Ascending aorta (tissue), 2 donors: ENCODE measurements at places on chromosomes 12 and 14.
A peak's percentile ranks its signal among the peaks of the same experiment; 100 is the strongest.

GRCh38 chr12:120856980-120857379 is 47.2 kb downstream of the SPPL3 start:
- H3K4me1 ChIP-seq, result no peaks in the 10 kb centered on the region
- H3K27me3 ChIP-seq, result no peaks in the 10 kb centered on the region
- no peak overlapping the region for H3K4me3 ChIP-seq
- no peak for DNase-seq
- no peak overlapping the region for H3K27ac ChIP-seq

DNA sequence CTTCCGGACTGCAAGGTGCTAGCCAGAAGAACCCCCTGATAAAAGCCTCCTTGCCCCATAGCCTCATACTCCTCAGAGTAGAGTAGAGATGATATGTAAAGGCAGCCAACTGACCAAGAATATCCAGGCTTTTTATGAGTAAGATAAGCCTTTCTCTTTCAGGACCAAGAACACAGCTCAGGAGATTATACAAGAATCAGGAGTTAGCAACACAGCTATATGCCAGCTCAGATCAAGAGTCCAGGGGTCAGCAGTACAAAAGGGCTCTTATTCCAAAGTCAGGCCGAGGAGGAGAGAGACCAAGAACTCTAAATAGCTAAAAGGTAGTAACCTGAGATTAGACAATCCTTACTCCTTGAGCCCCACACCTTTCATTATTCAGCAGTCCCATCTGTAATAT is 135.3 kb downstream of the BTG1 start:
- DNase-seq, result no peak
- H3K27ac ChIP-seq, result no peak overlapping the region
- no peaks in the 10 kb centered on the region for H3K4me1 ChIP-seq
- no peaks in the 10 kb centered on the region for H3K27me3 ChIP-seq
- no peak overlapping the region for H3K4me3 ChIP-seq

DNA sequence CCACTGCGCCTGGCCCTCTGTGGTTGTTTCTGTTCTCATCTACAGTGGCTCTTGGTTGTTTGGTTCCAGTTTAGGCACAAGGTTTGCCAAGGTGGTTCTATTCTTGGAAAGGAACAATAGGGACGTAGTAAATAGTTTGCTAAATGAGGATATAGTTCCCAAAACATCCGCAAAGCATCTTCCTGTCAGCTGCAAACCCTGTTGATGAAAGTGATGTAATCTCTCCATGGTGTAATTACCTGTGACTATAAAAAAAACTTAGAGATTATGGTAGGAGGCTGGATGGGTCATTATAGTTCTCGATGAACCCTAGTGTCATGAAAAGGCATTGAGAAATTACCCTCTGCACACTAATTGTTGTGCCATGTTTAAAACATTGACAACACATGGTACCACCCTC is 52.9 kb downstream of the SUSD6 start:
- H3K4me1 ChIP-seq, result peaks cover 79% of the 10 kb centered on the region
- H3K27ac ChIP-seq, result peak overlapping the region; percentile 87
- H3K4me3 ChIP-seq, result no peak overlapping the region
- no peak for DNase-seq
- no peaks in the 10 kb centered on the region for H3K27me3 ChIP-seq

DNA sequence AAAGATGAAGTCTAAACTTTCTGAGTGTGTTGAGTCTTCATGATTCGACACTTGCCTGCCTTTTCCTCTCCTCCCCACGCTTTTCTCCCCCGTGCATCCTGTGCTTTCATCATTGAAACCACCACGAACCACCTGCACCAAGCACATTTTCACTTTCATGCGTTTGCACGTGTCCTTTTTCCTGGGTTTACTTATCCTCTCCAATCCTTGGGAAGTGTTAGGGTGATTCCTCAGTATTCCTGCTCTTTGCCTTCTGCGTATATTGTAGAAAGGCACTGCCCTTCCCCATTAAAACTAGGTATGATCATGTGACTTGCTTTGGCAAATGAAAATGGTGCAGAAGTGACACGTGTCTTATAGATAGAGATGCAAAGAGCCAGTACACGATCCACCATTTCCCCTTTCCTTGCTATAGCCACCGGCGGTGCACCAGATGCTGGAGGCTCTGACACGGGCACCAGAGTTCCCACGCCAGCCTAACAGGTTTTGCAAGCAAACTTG is 106.6 kb downstream of the BRMS1L start:
- no peak overlapping the region for H3K27ac ChIP-seq
- DNase-seq, result no peak
- no peaks in the 10 kb centered on the region for H3K27me3 ChIP-seq
- H3K4me1 ChIP-seq, result no peaks in the 10 kb centered on the region

- H3K27me3 ChIP-seq, result peaks cover 13% of the 10 kb centered on the region
- H3K4me3 ChIP-seq, result no peak overlapping the region
- H3K4me1 ChIP-seq, result peaks cover 3% of the 10 kb centered on the region
- no peaks in the 10 kb centered on the region for H3K36me3 ChIP-seq
Measured at GRCh38 chr12:3492793-3493042, 1.7 kb downstream of the PRMT8 start.

- no peak overlapping the region for H3K27ac ChIP-seq
- no peak for DNase-seq
- H3K36me3 ChIP-seq, result no peaks in the 10 kb centered on the region
- H3K4me3 ChIP-seq, result no peak overlapping the region
Measured at GRCh38 chr12:116164250-116165035, 113.0 kb downstream of the MED13L start.

DNA sequence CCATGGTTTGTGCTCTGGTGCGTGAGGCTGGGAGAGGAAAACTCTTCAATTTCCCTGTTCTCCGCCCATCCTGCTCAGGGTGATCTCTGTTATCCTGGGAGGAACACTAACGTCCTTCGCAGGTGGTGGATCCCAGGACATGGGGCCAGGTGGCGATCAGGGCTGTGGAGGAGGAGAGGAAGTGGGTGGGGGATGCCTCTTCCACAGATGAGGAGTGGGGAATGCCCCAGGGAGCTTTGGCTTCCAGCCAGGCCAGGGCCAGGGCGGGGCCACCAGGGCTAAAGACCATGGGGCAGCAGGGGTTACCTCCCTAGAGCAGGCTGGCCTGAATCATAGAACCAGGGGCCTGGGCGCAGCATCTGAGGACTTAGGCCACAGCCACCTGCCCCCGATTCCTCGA is 3.3 kb upstream of the KRT75 start:
- no peaks in the 10 kb centered on the region for H3K27me3 ChIP-seq
- H3K27ac ChIP-seq, result no peak overlapping the region
- H3K4me3 ChIP-seq, result no peak overlapping the region
- no peak for DNase-seq
- H3K4me1 ChIP-seq, result no peaks in the 10 kb centered on the region
- H3K36me3 ChIP-seq, result no peaks in the 10 kb centered on the region

DNA sequence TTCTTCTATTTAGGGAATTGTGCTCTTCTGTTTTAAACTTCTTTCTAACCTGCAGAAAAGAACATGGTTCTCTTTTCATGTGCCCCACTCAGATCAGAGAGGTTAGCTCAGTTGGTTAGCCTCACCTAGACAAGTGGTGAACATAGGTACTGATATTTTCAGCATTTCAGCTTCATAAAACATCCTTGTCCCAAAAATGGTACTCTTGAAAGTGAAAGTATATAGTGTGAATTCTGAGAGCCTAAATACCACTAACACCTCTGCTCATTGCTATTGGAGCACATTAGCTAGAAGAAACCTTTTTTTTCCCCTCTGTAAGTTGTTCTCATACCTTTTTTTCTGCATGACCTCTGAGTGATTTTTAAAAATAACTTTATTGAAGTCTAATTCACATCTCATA is 17.6 kb downstream of the UBE3B start:
- no peak for DNase-seq
- no peak overlapping the region for H3K4me3 ChIP-seq
- no peaks in the 10 kb centered on the region for H3K27me3 ChIP-seq
- H3K36me3 ChIP-seq, result peaks cover 93% of the 10 kb centered on the region
- H3K4me1 ChIP-seq, result no peaks in the 10 kb centered on the region

GRCh38 chr14:30385925-30386324 is 173.0 kb upstream of the G2E3 start:
- no peaks in the 10 kb centered on the region for H3K27me3 ChIP-seq
- H3K36me3 ChIP-seq, result no peaks in the 10 kb centered on the region
- no peak for DNase-seq
- H3K4me3 ChIP-seq, result no peak overlapping the region
- H3K4me1 ChIP-seq, result no peaks in the 10 kb centered on the region
- H3K27ac ChIP-seq, result no peak overlapping the region

GRCh38 chr12:38137287-38137686 is 179.3 kb upstream of the ALG10B start:
- no peak for DNase-seq
- no peak overlapping the region for H3K27ac ChIP-seq
- H3K36me3 ChIP-seq, result no peaks in the 10 kb centered on the region
- H3K27me3 ChIP-seq, result no peaks in the 10 kb centered on the region
- no peak overlapping the region for H3K4me3 ChIP-seq

- no peak for DNase-seq
- H3K36me3 ChIP-seq, result peaks cover 13% of the 10 kb centered on the region
- no peak overlapping the region for H3K4me3 ChIP-seq
Measured at GRCh38 chr14:52878469-52878868, 72.4 kb downstream of the FERMT2 start.

DNA sequence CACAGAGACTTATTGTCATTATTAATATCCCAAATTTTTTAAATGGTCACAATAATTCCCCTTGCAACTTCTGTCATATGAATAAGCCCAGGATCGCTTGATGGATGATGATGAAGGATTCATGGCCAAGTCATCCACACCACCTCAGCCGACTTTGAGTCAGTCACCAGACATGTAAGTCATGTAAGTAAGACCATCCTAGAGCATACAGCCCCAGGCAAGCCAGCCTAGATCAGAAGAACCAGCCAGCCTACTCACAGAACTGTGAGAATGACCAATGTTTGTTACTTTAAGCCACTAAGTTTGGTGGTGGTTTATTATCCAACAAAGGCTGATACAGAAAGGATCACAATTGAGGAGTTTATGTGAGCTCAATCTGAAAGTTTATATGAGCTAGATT is 341.8 kb downstream of the NRXN3 start:
- H3K27me3 ChIP-seq, result no peaks in the 10 kb centered on the region
- no peaks in the 10 kb centered on the region for H3K4me1 ChIP-seq
- DNase-seq, result no peak
- no peaks in the 10 kb centered on the region for H3K36me3 ChIP-seq
- no peak overlapping the region for H3K4me3 ChIP-seq
- no peak overlapping the region for H3K27ac ChIP-seq
